H1 (cell line): ENCODE measurements at places on chromosomes 3 and 15.

DNA sequence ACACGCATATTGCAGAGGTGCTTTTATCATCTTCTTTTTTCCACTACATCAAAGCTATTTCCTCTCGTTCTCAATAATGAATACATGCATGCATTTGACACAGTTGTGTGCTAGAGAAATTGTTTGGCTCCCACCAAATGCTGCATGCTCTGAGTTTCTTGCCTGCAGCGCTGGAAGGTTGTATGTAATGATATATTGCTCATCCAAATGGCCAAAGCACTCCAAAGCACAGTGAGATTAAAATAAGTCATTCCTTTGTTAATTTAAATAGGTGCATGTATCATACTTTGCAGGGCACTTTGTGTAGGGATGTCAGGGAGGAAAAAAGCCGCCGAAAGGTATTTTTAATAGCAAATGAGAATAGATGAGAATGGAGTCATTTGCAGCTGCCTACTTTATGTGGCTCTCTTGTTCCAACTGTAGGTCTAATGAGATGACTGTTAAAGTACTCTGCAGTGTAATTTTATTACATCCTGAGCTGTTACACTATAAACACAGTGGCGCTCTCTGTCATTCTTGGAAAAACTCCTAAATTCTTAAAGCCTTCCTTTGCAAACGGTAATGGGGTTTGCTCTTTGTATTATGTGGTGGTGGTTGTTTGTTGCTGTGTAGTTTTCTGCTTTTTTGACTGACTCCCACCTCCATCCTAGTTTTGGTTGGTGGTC is 56.9 kb upstream of the SKOR1 start:
- no peak overlapping the region for H3K27ac ChIP-seq
- H3K36me3 ChIP-seq: no peaks in the 10 kb centered on the region
- peaks cover 7% of the 10 kb centered on the region for H3K4me1 ChIP-seq
- no peaks in the 10 kb centered on the region for H3K27me3 ChIP-seq

- H3K36me3 ChIP-seq: no peaks in the 10 kb centered on the region
- H3K4me1 ChIP-seq: no peaks in the 10 kb centered on the region
- no peak for DNase-seq
Measured at GRCh38 chr3:28139288-28139687, 102.1 kb upstream of the CMC1 start.

GRCh38 chr3:121654493-121655385 is 6.0 kb downstream of the HCLS1 start:
- no peaks in the 10 kb centered on the region for H3K4me1 ChIP-seq
- no peaks in the 10 kb centered on the region for H3K36me3 ChIP-seq
- H3K4me3 ChIP-seq: no peak overlapping the region

GRCh38 chr15:66231394-66232266 is 21.9 kb downstream of the MEGF11 start:
- DNase-seq: no peak
- no peak overlapping the region for H3K27ac ChIP-seq
- no peaks in the 10 kb centered on the region for H3K4me1 ChIP-seq
- no peaks in the 10 kb centered on the region for H3K36me3 ChIP-seq
- H3K27me3 ChIP-seq: no peaks in the 10 kb centered on the region
- no peak overlapping the region for H3K4me3 ChIP-seq

DNA sequence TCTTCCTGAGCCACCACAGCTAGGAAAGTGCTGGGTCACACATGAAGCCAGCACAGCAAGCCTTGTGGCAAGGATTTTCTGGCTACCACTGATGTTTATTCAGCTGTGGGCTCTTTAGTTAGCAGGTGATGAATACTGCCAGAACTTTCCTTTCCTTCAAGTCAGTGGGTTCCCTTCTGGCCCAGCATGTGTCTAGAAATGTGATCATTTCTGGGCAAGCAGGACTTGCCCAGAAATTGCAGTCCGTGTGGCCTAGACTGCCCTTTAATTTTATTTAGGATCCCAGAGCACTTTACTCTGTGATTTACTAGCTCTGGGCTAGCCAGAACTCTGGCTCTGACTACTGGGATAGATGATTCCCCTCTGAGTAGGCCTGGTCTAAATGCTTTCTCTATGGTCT is 397.5 kb downstream of the ZIC4 start:
- no peaks in the 10 kb centered on the region for H3K36me3 ChIP-seq
- no peak overlapping the region for H3K4me3 ChIP-seq
- no peaks in the 10 kb centered on the region for H3K4me1 ChIP-seq
- H3K27ac ChIP-seq: no peak overlapping the region
- DNase-seq: no peak

- H3K27ac ChIP-seq: no peak overlapping the region
- no peaks in the 10 kb centered on the region for H3K4me1 ChIP-seq
- no peaks in the 10 kb centered on the region for H3K36me3 ChIP-seq
- H3K4me3 ChIP-seq: no peak overlapping the region
- DNase-seq: no peak
Measured at GRCh38 chr3:133237380-133237779, 162.5 kb upstream of the BFSP2 start.

DNA sequence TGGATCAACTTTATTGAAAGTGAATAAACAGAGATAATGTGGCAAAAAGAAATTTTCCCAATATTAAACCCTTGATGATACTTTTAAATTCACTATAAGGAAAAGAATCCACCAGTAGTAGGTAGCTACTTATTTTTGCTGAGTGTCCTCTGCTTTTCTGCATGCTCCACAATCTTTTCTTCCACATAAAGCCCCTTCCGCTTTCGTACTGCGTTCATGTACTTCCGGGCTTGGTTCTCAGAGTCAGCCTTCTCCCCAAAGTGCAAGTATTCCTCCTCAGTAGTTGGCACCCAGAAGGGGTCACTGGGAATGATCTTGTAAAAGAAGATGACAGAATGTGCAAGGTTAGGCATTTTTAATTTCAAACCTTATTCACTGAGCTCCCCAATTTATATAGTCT is 84.4 kb upstream of the MEX3B start:
- no peaks in the 10 kb centered on the region for H3K27me3 ChIP-seq
- DNase-seq: no peak

GRCh38 chr3:42518800-42519567 is 16.5 kb downstream of the VIPR1 start:
- no peaks in the 10 kb centered on the region for H3K36me3 ChIP-seq
- H3K27me3 ChIP-seq: no peaks in the 10 kb centered on the region
- H3K4me1 ChIP-seq: no peaks in the 10 kb centered on the region
- H3K4me3 ChIP-seq: no peak overlapping the region

DNA sequence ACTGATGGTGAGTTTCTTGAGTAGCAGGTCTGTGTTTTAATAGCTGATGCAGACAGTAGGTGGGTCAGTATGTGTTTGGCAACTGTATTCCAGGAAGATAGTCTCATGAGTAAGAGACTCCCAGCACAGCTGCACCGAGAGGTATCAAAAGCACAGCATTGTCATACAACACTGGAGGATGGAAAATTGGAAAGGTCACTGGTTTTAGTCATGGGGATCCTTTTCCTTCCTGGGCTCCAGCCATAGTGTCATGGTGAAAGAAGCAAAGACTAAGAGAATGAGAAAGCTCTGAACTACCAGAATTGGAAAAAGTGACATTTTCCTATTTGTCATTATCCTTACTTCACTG is 61.5 kb downstream of the P3H2 start:
- peaks cover 8% of the 10 kb centered on the region for H3K4me1 ChIP-seq
- no peaks in the 10 kb centered on the region for H3K36me3 ChIP-seq
- no peaks in the 10 kb centered on the region for H3K27me3 ChIP-seq
- no peak overlapping the region for H3K4me3 ChIP-seq

- no peak for DNase-seq
- H3K27ac ChIP-seq: no peak overlapping the region
- no peaks in the 10 kb centered on the region for H3K36me3 ChIP-seq
- H3K4me1 ChIP-seq: no peaks in the 10 kb centered on the region
- H3K4me3 ChIP-seq: no peak overlapping the region
Measured at GRCh38 chr15:66924889-66925288, 140.5 kb upstream of the SMAD3 start.

- peaks cover 25% of the 10 kb centered on the region for H3K36me3 ChIP-seq
- H3K27ac ChIP-seq: no peak overlapping the region
- H3K27me3 ChIP-seq: no peaks in the 10 kb centered on the region
- H3K4me1 ChIP-seq: no peaks in the 10 kb centered on the region
Measured at GRCh38 chr3:122691195-122691594, 10.6 kb downstream of the PARP14 start.

- H3K4me1 ChIP-seq: no peaks in the 10 kb centered on the region
- no peak overlapping the region for H3K4me3 ChIP-seq
- no peaks in the 10 kb centered on the region for H3K36me3 ChIP-seq
- H3K27me3 ChIP-seq: no peaks in the 10 kb centered on the region
Measured at GRCh38 chr3:149819432-149819831, 6.4 kb downstream of the RNF13 start.

DNA sequence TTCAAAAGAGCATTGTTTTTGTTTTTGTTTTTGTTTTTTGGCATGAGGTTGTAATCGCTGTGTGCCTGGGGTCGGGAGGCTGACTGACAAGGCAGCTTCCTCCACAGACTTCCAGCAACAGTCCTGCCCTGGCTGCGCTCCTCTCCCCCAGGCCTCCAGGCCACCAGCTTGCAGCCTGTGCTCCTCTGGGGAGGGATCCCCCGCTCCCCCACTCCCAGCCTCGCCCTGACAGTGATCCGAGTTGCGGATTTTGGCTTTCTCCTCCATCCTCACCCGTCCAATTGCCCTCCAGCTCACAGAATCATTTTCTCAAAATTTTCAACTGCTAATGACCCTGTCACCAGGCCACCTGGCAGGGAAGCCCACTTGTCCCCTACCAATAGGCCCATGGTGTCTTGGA is 36.5 kb upstream of the PCSK6 start:
- H3K4me1 ChIP-seq: no peaks in the 10 kb centered on the region
- no peak overlapping the region for H3K4me3 ChIP-seq
- H3K27ac ChIP-seq: no peak overlapping the region
- H3K27me3 ChIP-seq: no peaks in the 10 kb centered on the region

- H3K4me1 ChIP-seq: peaks cover 5% of the 10 kb centered on the region
- H3K27ac ChIP-seq: no peak overlapping the region
- H3K27me3 ChIP-seq: no peaks in the 10 kb centered on the region
- DNase-seq: no peak
- no peak overlapping the region for H3K4me3 ChIP-seq
- H3K36me3 ChIP-seq: no peaks in the 10 kb centered on the region; the same call in 1 of the 2 replicates
Measured at GRCh38 chr3:125317761-125318160, 57.4 kb downstream of the ZNF148 start.
